ENCODE measurements at places on chromosomes 12 and 14. TPM values are rescaled to one million over a fixed set of nuclear protein-coding genes. Genes with fewer than 3 reads are reported as not detected.

Gene LRRC10
- not detected for total RNA-seq

Gene RPL41
- total RNA-seq = 5,339 TPM

Gene POC1B
- 32.3 TPM for total RNA-seq

Gene SLC4A8
- total RNA-seq = 3.0 TPM

Gene GLT8D2
- total RNA-seq = 13.3 TPM

Gene ERC1
- 99.2 TPM for total RNA-seq

Gene GDF11
- 7.2 TPM for total RNA-seq

Gene KRT72
- not detected for total RNA-seq

Gene SLC5A8
- total RNA-seq = not detected

Gene TMEM233
- 2.4 TPM for total RNA-seq

Gene TRPV4
- total RNA-seq = 3.6 TPM

Gene MYBPC1
- 1.6 TPM for total RNA-seq

Gene PRH1
- 47.6 TPM for total RNA-seq

Gene ANAPC7
- total RNA-seq = 104 TPM

Gene CISTR
- not detected for total RNA-seq

Gene SLC17A8
- total RNA-seq = 0.34 TPM

Gene C12orf56
- not detected for total RNA-seq

Gene EFS
- total RNA-seq = 25.7 TPM

Gene MSI1
- total RNA-seq = 1.4 TPM

Gene NELL2
- 8.1 TPM for total RNA-seq

Gene COL2A1
- not detected for total RNA-seq

Gene GPR137C
- 2.2 TPM for total RNA-seq

Gene PMCH
- not detected for total RNA-seq

Gene SLC6A13
- total RNA-seq = not detected

Gene INHBE
- total RNA-seq = 0.23 TPM
